ENCODE measurements at places on chromosomes 6 and 20.

GRCh38 chr6:21227486-21227885, 366.1 kb upstream of the SOX4 start:
- no peak for DNase-seq

- no peak for DNase-seq
Observed at GRCh38 chr20:62737271-62737811, 28.7 kb downstream of the NTSR1 start.

- no peak for DNase-seq
Observed at GRCh38 chr6:100119261-100119660, 125.2 kb upstream of the MCHR2 start.

- DNase-seq = no peak
Observed at GRCh38 chr20:34249291-34249690, 8.1 kb downstream of the ASIP start.

DNA sequence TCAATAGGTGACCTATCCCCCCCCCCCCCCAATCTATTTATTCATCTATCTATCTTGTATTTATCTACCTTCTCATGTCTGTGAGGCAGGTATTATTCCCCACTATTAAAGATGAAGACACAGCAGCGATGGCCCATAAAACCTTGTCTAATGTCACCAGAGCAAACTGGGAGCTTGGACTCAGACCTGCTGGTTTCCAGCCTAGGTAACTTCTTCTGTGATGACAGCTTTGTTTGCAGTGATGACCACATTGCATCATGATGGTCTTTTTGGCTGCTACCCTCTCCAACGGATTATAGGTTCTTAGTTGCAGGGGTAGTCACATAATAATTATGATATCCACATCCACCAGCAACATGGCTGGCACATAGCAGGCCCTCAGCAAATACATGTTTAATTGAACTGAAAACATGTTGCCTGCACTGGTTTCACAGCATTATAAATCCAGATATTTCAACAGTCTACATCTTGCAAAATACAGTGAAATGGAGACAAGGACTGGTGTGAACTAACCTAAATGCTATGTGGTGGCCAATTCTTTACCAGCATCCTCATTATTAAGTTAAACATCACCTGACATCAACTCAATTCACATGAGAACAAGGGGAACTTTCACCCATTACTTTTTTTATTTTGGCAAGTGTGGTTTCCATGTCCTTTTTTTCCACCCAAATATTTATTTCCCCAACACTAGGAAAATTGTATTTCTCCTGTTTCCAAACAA, 712.5 kb upstream of the NRSN1 start:
- no peak for DNase-seq

DNA sequence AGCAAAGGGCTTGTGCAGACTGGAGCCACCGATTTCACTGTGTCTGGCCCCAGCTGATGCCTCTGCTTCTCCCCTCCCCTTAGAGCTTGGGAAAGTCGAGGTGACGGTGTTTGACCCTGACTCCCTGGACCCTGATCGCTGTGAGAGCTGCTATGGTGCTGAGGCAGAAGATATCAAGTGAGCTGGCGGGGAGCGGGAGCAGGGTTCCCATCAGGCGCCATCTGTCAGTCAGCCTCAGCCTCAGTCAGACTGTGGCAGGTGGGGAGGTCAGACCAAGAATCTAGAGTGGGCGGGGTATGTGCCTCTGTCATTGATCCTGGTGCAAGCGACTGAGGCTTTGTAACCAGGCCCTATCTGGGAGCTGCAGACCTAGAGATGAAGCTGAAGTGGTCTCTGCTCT, 5.5 kb downstream of the ERGIC3 start:
- DNase-seq = no peak
